Glutamatergic neuron (in vitro differentiated cells): ENCODE measurements at places on chromosomes 3 and 15. TPM values are rescaled to one million over a fixed set of nuclear protein-coding genes. Genes with fewer than 3 reads are reported as not detected.

TGM5 gene
- not detected for total RNA-seq

CHST13 gene
- total RNA-seq: not detected

VPS33B gene
- total RNA-seq: 31.7 TPM

PLA2G4E gene
- total RNA-seq: 1.0 TPM

CCR2 gene
- not detected for total RNA-seq

CLRN1 gene
- not detected for total RNA-seq

CYP1A2 gene
- total RNA-seq: not detected

GOLGA8N gene
- not detected for total RNA-seq

MAPKBP1 gene
- 45.7 TPM for total RNA-seq

MESP2 gene
- total RNA-seq: not detected

PRICKLE2 gene
- total RNA-seq: 18.9 TPM

PLSCR5 gene
- not detected for total RNA-seq

PLSCR2 gene
- not detected for total RNA-seq

C3orf70 gene
- 44.5 TPM for total RNA-seq

PLIN1 gene
- total RNA-seq: not detected

NUP210 gene
- total RNA-seq: 2.4 TPM

ERC2 gene
- 48.3 TPM for total RNA-seq

PTH1R gene
- total RNA-seq: 0.29 TPM

DNAJC17 gene
- 43.2 TPM for total RNA-seq

P3H2 gene
- 28.6 TPM for total RNA-seq

ARPP19 gene
- total RNA-seq: 219 TPM

SCN5A gene
- total RNA-seq: 4.8 TPM

GOLGA8T gene
- total RNA-seq: not detected

C2CD4B gene
- total RNA-seq: not detected

VPS8 gene
- 94.5 TPM for total RNA-seq

SIN3A gene
- 45.4 TPM for total RNA-seq

CDC25A gene
- total RNA-seq: 11.8 TPM

ZCWPW2 gene
- total RNA-seq: 0.49 TPM

GXYLT2 gene
- total RNA-seq: 10.9 TPM

GCSAM gene
- total RNA-seq: not detected

SERPINI2 gene
- not detected for total RNA-seq

SNUPN gene
- total RNA-seq: 15.5 TPM

ETV5 gene
- total RNA-seq: 16.9 TPM

ADAMTSL3 gene
- 0.32 TPM for total RNA-seq

CA12 gene
- not detected for total RNA-seq

SLC6A11 gene
- not detected for total RNA-seq
